ENCODE measurements at places on chromosomes 6 and 20. TPM values are rescaled to one million over a fixed set of nuclear protein-coding genes. Genes with fewer than 3 reads are reported as not detected.

DNA sequence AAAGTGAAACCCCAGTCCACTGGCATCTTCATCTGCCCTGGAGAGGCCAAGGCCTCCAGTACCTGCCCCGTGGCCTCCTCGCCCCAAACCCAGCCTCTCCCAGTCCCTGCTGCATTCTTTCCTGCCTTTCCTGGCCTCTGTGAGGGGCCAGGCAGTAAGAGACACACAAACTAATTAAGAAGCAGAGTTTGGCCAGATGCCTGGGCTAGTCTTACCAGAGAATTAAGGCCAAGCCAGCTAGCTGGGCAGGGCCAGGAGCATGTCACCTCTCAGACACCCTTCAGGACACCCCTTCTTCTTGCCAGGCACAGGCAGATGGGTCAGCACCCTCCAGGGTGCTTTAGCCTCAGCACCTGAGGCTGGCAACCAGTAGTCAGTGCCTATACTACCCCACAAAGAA, 2.4 kb downstream of the MDGA1 start:
- no peak overlapping the region for H3K27ac ChIP-seq
- no peaks in the 10 kb centered on the region for H3K36me3 ChIP-seq
- H3K27me3 ChIP-seq, result peaks cover 28% of the 10 kb centered on the region
- no peak overlapping the region for H3K4me3 ChIP-seq
- no peak for DNase-seq

Gene LPA
- 2.8 TPM for total RNA-seq

- no peak for DNase-seq
- H3K4me1 ChIP-seq, result peaks cover 25% of the 10 kb centered on the region
- peaks cover 57% of the 10 kb centered on the region for H3K36me3 ChIP-seq
- H3K27ac ChIP-seq, result no peak overlapping the region
Measured at GRCh38 chr20:50572938-50573777, 63.0 kb downstream of the PTPN1 start.

- no peak overlapping the region for H3K4me3 ChIP-seq
- DNase-seq, result no peak
- no peaks in the 10 kb centered on the region for H3K27me3 ChIP-seq
- H3K4me1 ChIP-seq, result no peaks in the 10 kb centered on the region
- H3K27ac ChIP-seq, result no peak overlapping the region
Measured at GRCh38 chr6:57216235-57217101, 5.6 kb downstream of the RAB23 start.

DNA sequence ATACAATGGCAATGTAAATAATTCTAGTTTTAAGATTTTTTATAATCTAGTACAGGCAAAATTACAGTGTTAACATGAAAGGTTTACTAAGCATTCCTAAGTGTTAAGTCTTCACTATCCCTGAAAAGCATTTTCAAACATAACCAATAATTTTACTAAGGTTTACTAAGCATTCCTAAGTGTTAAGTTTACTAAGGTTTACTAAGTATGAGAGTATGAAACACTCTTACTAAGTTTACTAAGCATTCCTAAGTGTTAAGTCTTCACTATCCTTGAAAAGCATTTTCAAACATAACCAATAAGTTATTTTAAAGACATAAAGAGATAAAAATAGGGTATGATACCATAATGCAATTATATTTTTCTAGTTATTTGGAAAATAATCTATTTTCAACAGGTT, 82.6 kb downstream of the PRSS35 start:
- no peak for DNase-seq
- no peaks in the 10 kb centered on the region for H3K36me3 ChIP-seq
- no peaks in the 10 kb centered on the region for H3K27me3 ChIP-seq
- no peak overlapping the region for H3K27ac ChIP-seq
- no peak overlapping the region for H3K4me3 ChIP-seq

DNA sequence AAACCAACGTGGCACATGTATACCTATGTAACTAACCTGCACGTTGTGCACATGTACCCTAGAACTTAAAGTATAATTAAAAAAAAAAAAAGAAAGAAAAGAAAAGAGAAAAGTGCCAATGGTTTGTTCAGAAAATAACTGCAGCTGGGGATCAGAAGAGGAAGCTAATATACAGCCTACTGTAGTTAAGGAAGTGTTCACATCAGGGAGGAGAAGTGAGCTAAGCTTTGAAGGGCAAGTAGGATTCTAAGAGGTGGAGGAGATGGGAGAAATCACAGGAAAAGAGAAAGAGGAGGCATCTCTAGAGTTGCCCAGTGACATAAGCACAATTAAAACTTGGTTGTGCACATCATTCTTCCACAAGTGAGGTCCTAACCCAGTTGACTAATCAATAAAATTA, 214.4 kb upstream of the DTNBP1 start:
- DNase-seq, result no peak
- no peaks in the 10 kb centered on the region for H3K27me3 ChIP-seq
- no peaks in the 10 kb centered on the region for H3K36me3 ChIP-seq
- H3K4me3 ChIP-seq, result no peak overlapping the region
- no peak overlapping the region for H3K27ac ChIP-seq
- peaks cover 18% of the 10 kb centered on the region for H3K4me1 ChIP-seq

DNA sequence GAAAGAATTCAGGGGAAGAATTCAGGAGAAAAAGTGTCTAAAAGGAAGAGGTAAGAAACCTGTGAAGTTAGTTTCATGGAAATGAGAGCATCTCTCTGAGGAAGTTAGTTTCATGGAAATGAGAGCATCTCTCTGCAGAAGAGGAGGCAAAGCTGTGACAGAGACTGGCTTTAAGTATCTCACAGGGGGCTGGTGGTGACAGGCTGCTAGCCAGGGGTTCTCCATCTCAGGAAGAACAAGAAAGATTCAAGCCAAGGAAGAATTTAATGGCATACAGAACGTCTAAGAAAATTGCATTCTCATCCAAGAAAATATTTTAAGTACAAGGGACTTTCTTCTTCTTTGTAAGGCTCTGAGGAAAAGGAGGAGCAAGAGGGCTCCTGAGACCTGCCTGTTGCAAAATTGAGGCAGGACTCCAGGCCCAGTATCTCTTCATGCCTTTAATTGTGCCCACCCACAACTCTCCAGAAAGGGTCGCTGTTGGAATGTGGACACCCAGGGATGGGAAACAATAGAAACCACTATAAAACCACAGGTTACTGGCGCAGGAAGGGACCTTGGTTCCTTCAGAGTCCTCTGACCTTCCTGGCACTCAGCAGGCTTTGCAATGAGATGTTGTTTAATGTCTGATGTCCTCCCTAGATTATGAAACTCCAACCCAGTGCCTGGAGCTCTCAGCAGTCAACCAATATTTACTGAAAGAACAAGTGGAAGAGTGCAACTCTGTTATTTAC, 136.8 kb downstream of the FNDC1 start:
- no peak overlapping the region for H3K4me3 ChIP-seq
- DNase-seq, result no peak
- no peaks in the 10 kb centered on the region for H3K36me3 ChIP-seq
- no peaks in the 10 kb centered on the region for H3K27me3 ChIP-seq

Gene ABHD12
- 37.1 TPM for total RNA-seq

GRCh38 chr6:81624453-81624852, 128.0 kb downstream of the TENT5A start:
- H3K4me3 ChIP-seq, result no peak overlapping the region
- no peak for DNase-seq
- no peaks in the 10 kb centered on the region for H3K4me1 ChIP-seq
- H3K27me3 ChIP-seq, result no peaks in the 10 kb centered on the region
- no peaks in the 10 kb centered on the region for H3K36me3 ChIP-seq
- H3K27ac ChIP-seq, result no peak overlapping the region

Gene IL17F
- not detected for total RNA-seq

GRCh38 chr20:56986931-56987720, 279.3 kb downstream of the BMP7 start:
- no peak overlapping the region for H3K27ac ChIP-seq
- no peak for DNase-seq
- H3K4me1 ChIP-seq, result no peaks in the 10 kb centered on the region
- H3K36me3 ChIP-seq, result no peaks in the 10 kb centered on the region

GRCh38 chr6:34570066-34570833, 14.1 kb upstream of the SPDEF start:
- H3K36me3 ChIP-seq, result no peaks in the 10 kb centered on the region
- DNase-seq, result no peak
- H3K4me1 ChIP-seq, result no peaks in the 10 kb centered on the region

GRCh38 chr20:39029364-39029763, 67.2 kb downstream of the DHX35 start:
- no peak overlapping the region for H3K27ac ChIP-seq
- no peak for DNase-seq
- no peaks in the 10 kb centered on the region for H3K4me1 ChIP-seq
- no peaks in the 10 kb centered on the region for H3K27me3 ChIP-seq
- H3K36me3 ChIP-seq, result peaks cover 4% of the 10 kb centered on the region
- H3K4me3 ChIP-seq, result no peak overlapping the region

Gene TRIM31
- 0.18 TPM for total RNA-seq

- no peaks in the 10 kb centered on the region for H3K36me3 ChIP-seq
Measured at GRCh38 chr6:131161987-131162386, 26.7 kb downstream of the AKAP7 start.

- H3K27me3 ChIP-seq, result no peaks in the 10 kb centered on the region
- no peak for DNase-seq
- no peak overlapping the region for H3K27ac ChIP-seq
- no peak overlapping the region for H3K4me3 ChIP-seq
- H3K36me3 ChIP-seq, result no peaks in the 10 kb centered on the region
Measured at GRCh38 chr6:23478312-23478711, 647.7 kb upstream of the NRSN1 start.

GRCh38 chr6:121984956-121985355, 414.5 kb upstream of the HSF2 start:
- H3K4me3 ChIP-seq, result no peak overlapping the region
- H3K4me1 ChIP-seq, result no peaks in the 10 kb centered on the region
- H3K27ac ChIP-seq, result no peak overlapping the region
- DNase-seq, result no peak

GRCh38 chr6:152087701-152088100, 280.2 kb downstream of the ESR1 start:
- no peaks in the 10 kb centered on the region for H3K27me3 ChIP-seq
- H3K4me3 ChIP-seq, result no peak overlapping the region
- no peaks in the 10 kb centered on the region for H3K36me3 ChIP-seq
- no peak for DNase-seq
- H3K4me1 ChIP-seq, result no peaks in the 10 kb centered on the region

- H3K27ac ChIP-seq, result no peak overlapping the region
- peaks cover 7% of the 10 kb centered on the region for H3K4me1 ChIP-seq
Measured at GRCh38 chr20:33790566-33790965, 20.6 kb upstream of the CHMP4B start.

- H3K4me3 ChIP-seq, result no peak overlapping the region
- H3K27me3 ChIP-seq, result no peaks in the 10 kb centered on the region
- no peaks in the 10 kb centered on the region for H3K4me1 ChIP-seq
- no peak for DNase-seq
- H3K27ac ChIP-seq, result no peak overlapping the region
- H3K36me3 ChIP-seq, result no peaks in the 10 kb centered on the region
Measured at GRCh38 chr20:79565-79964, 7.9 kb upstream of the DEFB125 start.

Gene MYCT1
- total RNA-seq, result not detected

DNA sequence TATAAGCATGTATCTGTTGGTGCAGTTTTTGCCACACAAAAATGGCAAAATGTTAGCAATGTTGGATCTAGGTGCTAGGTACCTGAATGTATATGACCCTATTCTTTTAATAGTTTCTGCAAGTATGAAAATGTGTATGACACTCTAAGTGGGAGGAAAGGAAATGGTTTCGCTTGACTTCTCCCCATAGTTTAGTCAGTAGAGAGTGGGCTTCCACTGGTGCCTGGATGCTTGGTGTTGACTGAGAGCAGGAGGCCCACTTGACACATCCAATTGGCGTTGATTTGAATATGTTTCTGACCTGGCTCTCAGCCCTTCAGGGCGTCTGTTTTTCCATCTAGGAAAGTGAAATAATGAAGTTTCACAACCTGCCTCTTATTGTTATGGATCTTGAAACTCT, 41.8 kb upstream of the GABRR1 start:
- no peaks in the 10 kb centered on the region for H3K27me3 ChIP-seq
- H3K4me1 ChIP-seq, result peaks cover 26% of the 10 kb centered on the region
- H3K36me3 ChIP-seq, result no peaks in the 10 kb centered on the region
- H3K27ac ChIP-seq, result no peak overlapping the region
- no peak overlapping the region for H3K4me3 ChIP-seq

DNA sequence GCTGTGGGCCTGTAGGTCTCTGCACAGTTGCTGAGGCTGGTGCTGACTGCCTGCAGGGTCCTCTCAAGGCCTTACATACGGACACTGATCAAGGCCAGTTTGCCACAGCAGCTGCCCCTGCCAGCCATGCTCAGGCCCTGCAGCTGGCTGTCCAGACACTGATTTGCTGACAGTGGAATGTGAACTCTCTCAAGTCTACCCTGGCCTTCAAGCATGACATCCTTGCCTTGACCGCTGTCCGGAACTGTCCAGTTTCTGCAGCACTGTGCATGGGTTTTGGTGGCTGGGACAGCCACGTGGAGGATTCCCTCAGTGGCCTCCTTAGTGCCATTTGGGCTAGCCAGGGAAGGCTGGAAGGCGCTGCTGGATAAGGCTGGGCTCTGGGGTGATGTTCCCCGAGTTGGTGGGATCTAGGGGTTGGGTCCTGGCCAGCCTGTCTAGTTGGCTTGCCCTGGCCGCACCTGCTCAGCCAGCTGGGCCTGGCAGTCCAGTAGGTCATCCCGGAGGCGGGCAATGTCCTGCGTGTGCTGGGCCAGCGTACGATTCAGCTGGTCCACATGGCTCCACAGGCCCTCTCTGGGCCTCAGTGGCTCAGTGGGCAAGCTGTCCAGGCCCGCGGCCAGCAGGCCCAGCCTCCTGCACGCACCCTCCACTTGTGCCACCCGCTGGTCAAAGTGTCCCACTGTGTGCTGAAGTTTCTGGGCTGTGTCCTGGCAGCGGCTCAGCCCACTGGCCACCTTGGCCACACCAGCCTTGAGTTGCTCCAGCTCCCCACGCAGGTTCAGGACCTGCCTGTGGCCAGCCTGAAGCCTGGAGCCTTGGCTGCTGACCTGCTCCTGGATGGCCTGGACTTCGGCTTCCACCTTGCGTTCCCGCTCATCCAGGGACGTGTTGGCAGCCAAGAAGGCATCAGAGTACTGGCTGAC, 5.5 kb downstream of the EMILIN3 start:
- no peak for DNase-seq
- 0 out of 2 replicates have a peak, but pooled peaks cover 6% of the 10 kb centered on the region for H3K27me3 ChIP-seq

GRCh38 chr20:38108438-38108985, 56.6 kb downstream of the TGM2 start:
- H3K27ac ChIP-seq, result no peak overlapping the region
- H3K36me3 ChIP-seq, result no peaks in the 10 kb centered on the region
- no peak overlapping the region for H3K4me3 ChIP-seq

- no peak for DNase-seq
- H3K4me1 ChIP-seq, result peaks cover 13% of the 10 kb centered on the region
- no peak overlapping the region for H3K4me3 ChIP-seq
- H3K27ac ChIP-seq, result no peak overlapping the region
- no peaks in the 10 kb centered on the region for H3K36me3 ChIP-seq
Measured at GRCh38 chr20:59832406-59833363, 100.8 kb downstream of the SYCP2 start.

Data from GM12878 (cell line).